ENCODE measurements at places on chromosomes 12 and 14. TPM values are rescaled to one million over a fixed set of nuclear protein-coding genes. Genes with fewer than 3 reads are reported as not detected.

Gene CIROP
- polyA plus RNA-seq, result 0.07 TPM

Gene TDRD9
- polyA plus RNA-seq, result 3.8 TPM

DNA sequence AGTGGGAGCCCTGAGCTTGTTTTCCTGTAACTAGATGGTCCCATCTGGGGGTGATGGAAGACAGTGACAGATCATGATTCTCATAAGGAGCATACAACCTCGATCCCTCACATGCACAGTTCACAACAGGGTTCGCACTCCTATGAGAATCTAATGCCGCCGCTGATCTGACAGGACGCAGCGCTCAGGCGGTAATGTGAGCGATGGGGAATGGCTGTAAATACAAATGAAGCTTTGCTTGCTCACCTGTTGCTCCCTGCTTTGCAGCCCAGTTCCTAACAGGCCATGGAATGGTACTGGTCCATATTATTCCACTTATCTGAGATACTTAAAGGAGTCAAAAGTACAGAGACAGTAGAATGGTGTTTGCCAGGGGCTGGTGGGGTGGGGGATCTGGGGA, 9.9 kb upstream of the CEP83 start:
- no peaks in the 10 kb centered on the region for H3K36me3 ChIP-seq
- H3K27ac ChIP-seq, result no peak overlapping the region
- H3K27me3 ChIP-seq, result no peaks in the 10 kb centered on the region
- DNase-seq, result no peak
- no peak overlapping the region for H3K4me3 ChIP-seq
- no peaks in the 10 kb centered on the region for H3K4me1 ChIP-seq

Gene IL31
- 0.14 TPM for polyA plus RNA-seq

DNA sequence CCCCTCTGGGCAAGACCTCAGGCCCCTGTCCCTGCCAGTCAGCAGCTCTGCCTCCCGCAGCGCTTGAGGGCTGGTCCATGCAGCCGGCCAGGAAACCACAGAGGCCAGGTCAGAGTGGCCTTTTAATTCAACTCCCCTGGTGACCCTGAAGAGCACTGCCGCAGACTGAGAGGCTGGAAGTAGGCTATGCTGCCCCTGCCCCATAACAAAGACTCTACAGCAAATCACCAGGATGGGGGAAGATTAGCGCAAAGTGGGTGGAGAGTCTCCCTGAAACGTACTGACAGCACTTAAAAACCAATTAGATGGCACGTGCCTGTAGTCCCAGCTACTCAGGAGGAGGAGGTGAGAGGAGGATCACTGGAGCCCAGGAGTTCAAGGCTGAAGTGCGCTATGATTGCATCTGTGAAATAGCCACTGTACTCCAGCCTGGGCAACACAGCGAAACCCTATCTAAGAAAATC, 70.5 kb downstream of the ITPK1 start:
- H3K27ac ChIP-seq, result no peak overlapping the region
- H3K4me3 ChIP-seq, result no peak overlapping the region
- no peak for DNase-seq
- peaks cover 3% of the 10 kb centered on the region for H3K36me3 ChIP-seq
- no peaks in the 10 kb centered on the region for H3K4me1 ChIP-seq
- no peaks in the 10 kb centered on the region for H3K27me3 ChIP-seq

DNA sequence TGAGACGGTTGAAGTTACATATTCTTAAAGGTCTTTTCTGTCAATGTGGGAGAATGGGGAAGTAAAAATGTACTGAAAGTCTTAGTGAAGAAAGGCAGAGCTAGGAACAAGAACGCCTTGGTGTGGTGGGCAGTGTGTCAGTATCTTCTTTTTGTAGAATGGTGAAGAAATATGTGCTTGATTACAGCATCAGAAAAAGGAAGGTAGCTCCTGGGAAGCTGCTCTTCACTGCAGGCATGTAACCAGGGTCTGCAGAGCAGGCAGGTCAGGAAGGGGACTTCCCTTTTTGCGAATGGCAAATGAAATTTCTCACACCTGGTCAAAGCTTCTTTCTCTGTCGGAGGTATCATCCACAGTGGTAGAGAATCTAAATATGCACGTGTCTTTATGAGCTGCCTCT, 226.2 kb downstream of the ADAMTS20 start:
- H3K4me3 ChIP-seq, result no peak overlapping the region
- DNase-seq, result no peak
- no peaks in the 10 kb centered on the region for H3K27me3 ChIP-seq
- H3K36me3 ChIP-seq, result no peaks in the 10 kb centered on the region
- H3K27ac ChIP-seq, result no peak overlapping the region

DNA sequence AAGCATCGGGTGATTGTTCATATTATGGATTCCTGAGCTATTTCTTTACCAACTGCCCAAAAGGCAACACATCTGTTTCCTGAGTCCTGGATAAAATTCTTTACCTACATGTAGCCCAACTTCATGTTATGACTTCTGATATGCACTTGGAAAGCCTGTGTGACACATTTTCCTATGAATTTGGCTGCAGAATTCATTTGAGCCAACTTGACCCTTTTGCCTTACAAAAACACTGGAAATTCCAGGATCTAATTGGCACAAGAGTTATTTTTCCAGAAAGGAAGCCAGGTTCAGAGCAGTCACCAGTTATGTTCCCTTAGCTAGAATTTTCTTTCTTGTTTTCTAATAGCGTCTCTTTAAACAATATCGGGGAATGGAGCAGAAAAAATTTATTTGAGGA, 202.5 kb upstream of the LRIG3 start:
- H3K4me3 ChIP-seq, result no peak overlapping the region
- H3K4me1 ChIP-seq, result no peaks in the 10 kb centered on the region
- DNase-seq, result no peak
- no peak overlapping the region for H3K27ac ChIP-seq
- no peaks in the 10 kb centered on the region for H3K36me3 ChIP-seq

GRCh38 chr12:96786791-96787190, 120.3 kb upstream of the NEDD1 start:
- no peak overlapping the region for H3K27ac ChIP-seq
- no peaks in the 10 kb centered on the region for H3K36me3 ChIP-seq
- DNase-seq, result no peak

DNA sequence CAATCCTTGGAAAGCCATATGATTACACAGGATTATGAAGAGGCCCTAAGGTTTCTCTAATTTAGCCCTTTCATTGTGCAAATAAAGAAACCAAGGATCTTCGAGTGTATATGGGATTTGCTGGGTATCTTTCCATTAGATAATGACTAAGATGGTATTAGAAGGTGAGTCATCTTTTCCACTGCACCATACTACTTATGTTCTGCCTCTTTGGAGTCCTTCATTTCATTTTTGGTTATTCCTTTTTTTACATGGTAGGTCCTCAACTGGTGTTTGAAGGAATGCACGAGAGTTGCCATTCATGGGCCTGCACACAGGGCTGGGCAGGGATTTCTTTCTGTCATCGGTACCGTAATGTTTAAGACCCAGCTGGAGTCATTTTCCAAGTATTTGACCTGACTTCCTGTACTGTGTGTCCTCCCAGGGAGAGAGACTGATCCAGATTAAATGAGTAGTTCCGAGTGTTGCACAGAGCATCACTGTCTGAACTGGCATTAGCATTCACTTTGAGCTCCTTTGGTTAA, 85.7 kb downstream of the BORCS5 start:
- no peak for DNase-seq
- no peak overlapping the region for H3K4me3 ChIP-seq
- H3K4me1 ChIP-seq, result peaks cover 74% of the 10 kb centered on the region

Gene CLEC9A
- polyA plus RNA-seq, result 12.6 TPM

Gene BDKRB2
- 1.1 TPM for polyA plus RNA-seq

DNA sequence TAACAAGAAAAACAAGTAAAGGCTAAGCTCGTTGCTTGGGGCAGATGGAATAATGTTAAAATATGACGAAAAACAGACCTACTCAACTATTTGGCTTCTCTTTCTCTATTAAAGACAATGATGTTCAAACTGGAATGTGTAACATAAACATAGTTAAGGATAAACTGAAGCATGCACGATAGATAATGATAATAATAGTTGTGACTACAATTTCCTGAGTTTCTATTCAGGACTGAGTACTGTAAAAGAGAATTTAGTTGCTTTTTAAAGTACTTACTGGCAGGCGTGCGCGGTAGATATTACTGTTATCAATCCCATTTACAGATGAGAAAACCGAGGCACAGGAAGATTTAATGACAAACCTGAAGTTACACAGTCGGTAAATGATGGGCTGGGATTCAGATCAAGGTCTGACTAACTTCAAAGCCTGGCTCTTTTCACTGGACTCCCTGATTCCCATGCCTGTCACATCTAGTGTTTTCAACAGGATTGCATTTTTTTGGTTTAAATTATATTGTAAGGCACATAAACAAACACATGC, 103.0 kb downstream of the CRADD start:
- no peaks in the 10 kb centered on the region for H3K27me3 ChIP-seq
- H3K27ac ChIP-seq, result no peak overlapping the region
- no peak for DNase-seq
- no peaks in the 10 kb centered on the region for H3K36me3 ChIP-seq
- no peak overlapping the region for H3K4me3 ChIP-seq
